ENCODE measurements at places on chromosomes 3 and 15.

GRCh38 chr15:48318131-48318530, 13.1 kb upstream of the DUT start:
- no peak for DNase-seq

DNA sequence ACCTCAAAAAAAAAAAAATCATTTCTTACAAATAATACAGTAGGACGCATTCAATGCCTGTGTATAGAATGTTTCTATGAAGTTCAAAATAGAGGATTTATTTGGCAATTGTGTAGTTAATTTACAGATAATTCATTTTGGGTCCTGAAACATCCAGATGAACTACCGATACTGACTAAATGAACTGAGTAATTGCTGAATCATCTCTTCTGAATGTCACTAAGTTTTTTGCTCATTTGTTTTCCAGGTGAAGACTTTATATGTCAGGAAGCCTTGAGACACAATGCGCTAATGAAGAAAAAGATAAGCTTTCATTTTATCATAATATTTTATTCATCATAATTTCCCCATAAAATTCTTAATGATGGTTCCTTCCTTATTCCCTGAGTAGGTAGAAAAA, 39.7 kb downstream of the PCOLCE2 start:
- DNase-seq = no peak

GRCh38 chr15:45457220-45457619, 65.3 kb downstream of the SLC30A4 start:
- no peak for DNase-seq

DNA sequence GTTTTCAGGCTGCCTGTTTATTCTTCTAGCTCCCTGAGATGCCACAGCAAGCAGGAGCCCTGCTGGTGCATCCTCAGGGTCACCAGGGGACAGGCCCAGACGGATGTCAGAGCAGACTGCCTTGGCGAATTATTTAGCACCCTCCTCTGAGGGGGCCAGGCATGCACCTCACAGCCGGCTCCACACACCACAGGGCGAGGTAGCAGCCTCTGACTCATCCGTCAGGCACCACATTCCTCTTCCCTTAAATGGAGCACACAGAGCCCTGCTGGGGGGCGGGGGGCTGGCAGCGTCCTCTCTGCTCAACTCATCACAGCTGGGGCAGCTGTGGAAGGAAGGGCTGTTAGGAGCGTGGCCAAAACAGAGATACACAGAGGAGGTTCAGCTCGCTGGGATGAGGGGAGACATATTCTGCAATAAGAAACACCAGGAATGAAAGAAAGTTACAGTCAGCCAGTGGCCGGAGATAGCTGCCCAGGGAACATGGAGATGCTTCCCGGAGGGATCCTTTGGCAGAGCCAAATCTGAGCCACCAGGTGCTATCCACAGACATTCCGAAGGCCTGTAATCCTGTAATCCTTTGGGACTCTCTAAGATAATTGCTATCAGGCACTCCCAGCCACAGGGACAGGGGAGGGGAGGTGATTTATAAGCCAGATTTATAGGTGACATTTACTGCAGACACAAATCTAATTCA, 13.9 kb upstream of the PRICKLE2 start:
- DNase-seq = no peak

GRCh38 chr15:48176112-48176511, 2.0 kb downstream of the MYEF2 start:
- DNase-seq = no peak

DNA sequence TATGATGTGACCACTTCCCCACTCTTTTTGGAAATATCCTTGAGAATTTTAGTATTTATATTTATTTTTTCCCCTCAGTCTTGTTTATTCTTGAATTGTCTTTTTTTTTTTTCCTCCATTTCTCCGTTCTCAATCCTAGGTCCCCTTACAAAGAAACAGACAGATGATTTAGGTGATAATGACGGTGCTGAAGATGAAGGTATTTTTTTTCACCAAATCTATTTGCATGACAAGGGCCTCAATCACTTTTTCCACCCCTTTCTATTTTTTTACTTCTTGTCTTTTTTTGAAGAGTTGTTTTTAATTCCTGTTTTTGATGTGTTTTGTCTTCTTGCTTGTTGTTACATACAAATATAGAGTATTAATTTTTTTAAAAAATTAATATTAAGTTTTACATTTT, 402.6 kb downstream of the NLGN1 start:
- no peak for DNase-seq

DNA sequence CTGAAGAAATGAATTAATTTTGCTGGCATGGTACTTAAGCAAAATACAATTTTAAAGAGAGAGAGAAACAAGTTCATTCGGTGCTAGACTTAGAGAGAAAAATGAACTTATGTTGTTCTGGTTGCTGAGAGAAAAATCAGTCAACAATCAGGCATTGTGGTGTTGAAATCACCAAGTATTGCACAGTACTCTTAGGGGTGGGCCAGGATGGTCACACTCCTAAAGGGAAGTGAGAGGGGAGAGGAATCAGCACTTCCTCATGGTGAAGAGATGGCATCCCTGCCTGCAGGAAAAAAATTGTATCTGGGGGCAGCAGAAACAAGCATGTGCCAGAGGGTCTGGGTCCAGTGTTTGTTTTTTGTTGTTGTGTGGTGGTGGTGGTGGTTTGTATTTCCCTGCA, 7.0 kb upstream of the DMXL2 start:
- DNase-seq = no peak

DNA sequence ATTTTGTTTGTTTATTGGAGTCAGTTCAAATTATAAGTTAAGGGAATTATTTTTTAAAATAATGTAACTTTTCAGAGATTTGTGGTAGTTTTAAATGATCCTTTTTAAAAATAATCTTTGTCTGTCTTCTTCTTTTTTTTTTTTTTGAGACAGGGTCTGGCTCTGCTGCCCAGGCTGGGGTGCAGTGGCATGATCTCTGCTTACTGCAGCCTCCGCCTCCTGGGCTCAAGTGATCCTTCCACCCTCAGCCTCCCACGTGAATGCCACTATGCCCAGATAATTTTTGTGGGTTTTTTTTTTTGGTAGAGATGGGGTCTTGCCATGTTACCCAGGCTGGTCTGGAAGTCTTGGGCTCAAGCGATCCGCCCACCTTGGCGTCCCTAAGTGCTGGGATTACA, 12.6 kb downstream of the FNDC3B start:
- no peak for DNase-seq

GRCh38 chr15:42083605-42083908, 10.8 kb downstream of the PLA2G4D start:
- no peak for DNase-seq

GRCh38 chr3:196631682-196632045, 7.8 kb upstream of the NRROS start:
- no peak for DNase-seq

GRCh38 chr3:17632401-17633100, 109.9 kb downstream of the TBC1D5 start:
- peak; percentile 19 for DNase-seq

DNA sequence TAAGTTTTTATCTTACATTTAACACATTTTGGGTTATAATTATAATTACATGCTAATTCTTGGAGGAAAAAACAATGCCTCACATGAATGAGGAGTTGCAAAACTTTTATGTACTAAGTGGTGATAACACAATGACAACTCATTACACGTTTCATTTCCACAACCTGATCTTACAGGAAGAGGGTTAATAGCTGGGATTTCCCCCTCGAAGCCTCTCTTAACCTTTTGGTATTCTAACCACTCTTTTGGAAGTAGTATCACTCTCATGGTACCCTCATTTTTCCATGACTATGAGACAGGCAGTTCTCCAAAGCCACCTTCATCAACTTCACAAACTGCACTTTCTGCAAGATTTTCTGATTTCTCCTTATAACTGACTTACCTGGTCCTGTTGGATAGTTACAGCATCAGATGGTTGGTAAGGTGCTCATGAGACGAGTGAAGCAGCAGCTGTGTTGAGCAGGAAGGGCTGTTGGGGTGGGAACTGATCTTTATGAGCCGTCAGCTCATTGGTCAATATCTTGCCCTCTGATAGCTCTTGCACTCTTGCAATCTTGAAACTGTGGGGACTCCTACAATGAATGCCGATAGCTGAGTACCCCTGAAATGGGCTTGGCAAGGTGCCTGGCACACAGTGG, 41.6 kb downstream of the ACAN start:
- no peak for DNase-seq

DNA sequence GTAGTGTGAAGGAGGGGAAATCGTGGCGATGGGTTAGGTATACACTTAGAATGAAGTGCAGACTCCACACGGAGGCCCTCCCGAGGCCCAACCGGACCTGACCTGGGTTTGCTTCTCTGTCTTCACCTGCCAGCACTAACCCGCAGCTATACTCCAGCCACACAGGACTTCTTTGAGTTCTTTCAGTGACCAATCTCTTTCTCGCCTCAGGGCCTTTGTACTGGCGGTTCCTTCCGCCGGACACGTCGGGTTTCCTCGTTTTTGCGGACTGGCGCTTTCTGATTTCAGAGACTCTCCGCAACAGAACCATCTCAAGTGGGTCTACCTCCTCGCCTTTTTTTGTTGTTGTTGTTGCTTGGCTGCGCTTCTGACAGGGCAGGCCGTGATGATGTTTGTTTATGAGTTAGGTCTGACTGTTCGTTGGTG, at the start of gene NEIL1:
Gene NEIL1 (plus strand): TSS at position 244 of the 426 bp plus-strand sequence. CDS start 1,867 bp downstream, outside the sequence.
- DNase-seq = no peak

GRCh38 chr15:100438570-100438969, 90.2 kb downstream of the CERS3 start:
- peak; percentile 35 for DNase-seq

DNA sequence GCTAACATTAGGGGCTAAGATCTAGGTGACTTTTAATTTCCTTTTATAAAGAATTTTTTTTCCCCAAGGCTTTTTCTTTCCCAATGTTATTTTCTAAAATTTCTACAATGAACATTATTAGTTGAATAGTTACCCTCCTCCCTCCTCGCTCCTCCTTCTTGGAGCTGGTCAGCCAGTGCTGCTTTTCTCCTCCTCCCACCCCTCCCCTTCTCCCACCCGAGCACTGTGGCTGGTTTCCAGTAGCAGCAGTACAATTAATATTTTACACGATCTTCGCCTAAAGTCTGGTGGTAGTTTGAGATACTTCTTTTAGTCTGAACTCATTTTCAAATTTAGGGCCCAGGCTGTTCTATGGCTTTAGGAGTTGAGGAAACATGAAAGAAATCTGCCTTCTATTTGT, 41.6 kb downstream of the EEFSEC start:
- DNase-seq = no peak

- no peak for DNase-seq
Measured at GRCh38 chr15:69055251-69055650, 40.8 kb downstream of the NOX5 start.

- DNase-seq = no peak
Measured at GRCh38 chr3:196143708-196144382, 62.0 kb upstream of the TFRC start.

DNA sequence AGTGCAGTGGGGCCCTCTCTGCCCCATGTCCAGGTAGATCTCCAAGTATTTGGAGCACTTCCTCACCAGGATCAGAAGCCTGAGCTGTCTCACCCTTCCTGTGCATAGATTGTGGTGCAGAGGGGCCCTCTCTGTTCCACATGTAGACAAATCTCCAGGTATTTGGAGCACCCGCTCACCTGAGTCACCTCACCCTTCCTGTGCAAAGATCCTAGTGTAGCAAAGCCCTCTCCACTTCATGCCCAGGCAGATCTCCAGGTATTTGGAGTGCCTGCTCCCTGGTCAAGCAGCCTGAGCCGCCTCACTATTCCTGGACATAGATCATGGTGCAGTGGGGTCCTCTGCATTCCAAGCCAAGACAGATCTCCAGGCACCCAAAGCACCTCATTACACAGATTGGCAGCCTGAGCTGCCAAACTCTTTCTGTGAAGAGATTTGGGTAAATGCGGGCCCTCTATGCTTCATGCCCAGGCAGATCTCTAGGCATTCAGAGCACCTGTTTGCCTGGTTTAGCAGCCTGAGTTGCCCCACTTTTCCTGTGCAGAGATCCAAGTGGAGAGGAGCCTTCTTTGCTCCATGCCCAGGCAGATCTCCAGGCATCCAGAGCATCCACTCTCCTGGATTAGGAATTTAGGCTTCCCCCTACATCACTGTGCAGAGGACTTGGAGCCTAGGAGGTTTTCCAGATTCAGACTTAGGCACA, 249.8 kb downstream of the AGBL1 start:
- DNase-seq = no peak

- no peak for DNase-seq
Measured at GRCh38 chr3:169662843-169663160, 710 bp downstream of the MECOM start.

GRCh38 chr3:42898896-42899675, 6.9 kb upstream of the ZNF662 start:
- no peak for DNase-seq

DNA sequence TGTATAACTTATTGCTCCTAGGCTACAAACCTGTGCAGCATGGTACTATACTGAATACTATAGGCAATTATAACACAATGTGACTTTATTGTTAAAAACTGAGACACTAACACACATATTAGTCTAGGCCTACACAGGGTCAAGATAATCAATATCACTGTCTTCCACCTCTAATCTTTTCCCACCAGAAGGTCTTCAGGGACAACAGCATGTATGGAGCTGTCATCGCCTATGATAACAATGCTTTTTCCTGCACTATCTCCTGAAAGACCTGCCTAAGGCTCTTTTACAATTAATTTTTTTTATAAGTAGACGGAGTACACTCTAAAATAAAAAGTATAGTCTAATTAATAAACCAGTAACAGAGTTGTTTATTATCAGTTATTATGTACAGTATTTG, 60.9 kb downstream of the LRRC28 start:
- DNase-seq = no peak

GRCh38 chr15:29822684-29823459, 604 bp upstream of the TJP1 start:
- peak; percentile 2 for DNase-seq

DNA sequence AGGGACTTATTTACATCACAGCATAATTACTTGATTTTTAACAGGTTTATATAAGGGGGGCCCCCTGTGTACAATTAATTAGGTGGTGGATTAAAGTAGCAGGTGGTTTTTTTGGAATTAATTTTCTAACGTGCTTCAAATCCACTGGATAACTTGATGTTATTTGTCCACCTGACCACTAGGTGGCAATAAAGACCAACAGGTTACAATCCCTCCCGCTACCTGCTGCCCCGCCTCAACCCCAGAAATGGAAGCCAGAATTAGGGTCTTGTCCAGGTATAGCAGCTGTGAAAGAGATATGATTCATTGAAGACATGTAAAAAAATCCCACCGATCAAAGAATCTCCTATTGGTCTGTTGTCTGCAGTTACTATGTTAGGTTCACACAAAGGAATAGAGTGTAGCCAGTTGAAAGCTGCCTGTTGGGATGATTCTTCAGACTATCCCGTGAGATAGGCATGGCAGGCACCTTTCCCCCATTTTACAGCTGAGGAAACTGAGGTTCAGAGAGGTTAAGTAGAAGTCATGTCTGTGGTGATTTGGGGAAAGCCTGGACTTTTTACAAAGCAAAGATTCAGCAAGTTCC, 44.0 kb downstream of the MFSD1 start:
- DNase-seq = no peak

Data from stimulated activated CD4-positive, alpha-beta T cell treated with anti-CD3 and anti-CD28 coated beads, Interleukin-1b, Interleukin-23, amount 100 ng/mL, for 48 hours (primary cell).